B cell (primary cell): ENCODE measurements at places on chromosomes 11 and 22.

- no peak for DNase-seq
These were observed 17.5 kb downstream of the RGL4 start for GRCh38 chr22:23708270-23708669.

- no peak for DNase-seq
These were observed 324.1 kb downstream of the C11orf87 start for GRCh38 chr11:109745996-109746625.

DNA sequence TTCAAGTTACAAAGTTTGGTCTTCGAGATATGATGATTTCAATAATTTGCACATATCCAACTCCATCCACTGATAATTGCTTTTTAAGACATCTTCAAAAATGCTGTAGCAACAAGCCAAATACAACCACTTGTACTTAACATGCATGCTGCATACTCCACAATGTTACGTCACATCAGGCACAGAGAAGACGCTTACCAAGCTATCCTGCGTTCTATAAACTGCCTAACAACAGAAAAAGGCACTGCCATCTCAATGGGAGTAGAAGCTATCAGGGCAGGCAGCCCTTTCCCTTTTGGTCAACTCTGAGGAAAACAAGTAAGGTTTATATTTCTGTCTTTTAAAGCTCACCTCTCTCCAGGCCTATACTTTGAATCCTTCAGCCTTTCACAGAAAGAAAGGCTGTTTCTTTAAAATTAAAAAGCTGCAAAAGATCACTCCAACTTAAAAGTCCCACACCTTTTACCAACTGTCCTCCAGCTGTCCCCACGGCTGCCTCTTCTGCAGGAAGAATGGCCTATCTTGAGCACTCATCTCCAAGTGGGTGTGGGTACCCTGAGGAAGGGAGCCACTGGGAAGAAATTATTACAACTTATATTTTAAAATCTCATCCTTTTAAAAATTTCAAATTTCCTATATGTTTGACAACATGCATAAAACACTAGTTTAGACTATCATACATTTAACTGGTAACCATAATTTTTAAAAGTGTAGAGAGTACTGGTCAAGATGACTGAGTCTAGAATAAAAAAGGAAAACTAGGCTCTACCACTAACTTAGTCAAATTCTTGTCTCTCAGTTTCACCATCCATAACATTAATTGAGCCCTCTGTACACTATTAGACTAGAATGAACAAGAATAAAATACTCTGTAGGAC, 14.5 kb downstream of the PHF21A start:
- no peak for DNase-seq

- no peak for DNase-seq
These were observed 47.5 kb upstream of the C11orf87 start for GRCh38 chr11:109374441-109374840.

DNA sequence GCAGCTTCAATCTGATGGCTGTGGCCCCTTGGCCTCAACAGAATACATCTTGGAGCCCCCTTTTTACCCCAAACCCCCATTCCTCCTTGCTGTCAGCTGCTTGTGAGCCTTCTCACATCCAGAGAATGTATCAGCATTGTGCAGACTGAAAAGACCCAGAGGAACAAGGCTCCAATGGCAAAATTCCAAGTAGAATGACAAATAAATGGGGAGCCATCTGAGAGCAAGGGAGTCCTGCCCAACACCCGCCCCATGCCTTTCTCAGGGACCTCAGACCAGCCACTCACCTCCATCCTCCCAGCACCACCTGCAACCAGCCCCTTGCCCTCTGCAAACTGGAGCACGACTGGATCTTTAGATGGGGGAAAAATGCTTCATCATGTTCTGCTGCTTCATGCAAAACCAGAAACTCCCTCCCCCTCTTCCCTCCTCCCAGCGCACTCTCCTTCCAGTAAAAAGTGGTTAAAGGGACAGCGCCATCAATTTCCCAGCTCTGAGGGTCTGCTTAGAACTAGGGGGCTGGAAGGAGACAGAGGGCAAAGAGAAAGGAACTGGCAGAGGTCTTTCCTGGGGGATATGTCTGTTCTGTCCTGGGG, 2.2 kb upstream of the NEFH start:
- DNase-seq = no peak

DNA sequence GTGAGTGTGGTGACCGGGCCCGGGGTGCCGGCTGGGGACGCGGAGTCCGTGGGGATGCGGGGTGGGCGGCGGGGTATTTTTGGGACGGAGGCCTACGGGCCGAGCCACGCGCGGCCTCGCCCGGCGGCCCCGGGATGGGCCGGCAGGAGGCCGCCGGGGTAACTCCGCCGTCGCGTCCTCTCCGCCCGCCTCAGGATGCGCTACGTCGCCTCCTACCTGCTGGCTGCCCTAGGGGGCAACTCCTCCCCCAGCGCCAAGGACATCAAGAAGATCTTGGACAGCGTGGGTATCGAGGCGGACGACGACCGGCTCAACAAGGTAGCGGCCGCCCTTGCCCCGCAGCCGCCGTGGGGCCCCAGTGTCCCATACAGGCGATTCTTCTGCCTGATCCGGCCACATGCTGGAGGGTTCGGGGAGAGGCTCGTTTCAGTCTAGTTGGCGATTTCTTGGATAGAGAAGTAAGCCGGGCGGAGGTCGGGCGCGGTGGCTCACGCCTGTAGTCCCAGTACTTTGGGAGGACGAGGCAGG, 337 bp downstream of the RPLP2 start:
- no peak for DNase-seq

- DNase-seq = no peak
These were observed 23.5 kb upstream of the THY1 start for GRCh38 chr11:119446434-119446833.

DNA sequence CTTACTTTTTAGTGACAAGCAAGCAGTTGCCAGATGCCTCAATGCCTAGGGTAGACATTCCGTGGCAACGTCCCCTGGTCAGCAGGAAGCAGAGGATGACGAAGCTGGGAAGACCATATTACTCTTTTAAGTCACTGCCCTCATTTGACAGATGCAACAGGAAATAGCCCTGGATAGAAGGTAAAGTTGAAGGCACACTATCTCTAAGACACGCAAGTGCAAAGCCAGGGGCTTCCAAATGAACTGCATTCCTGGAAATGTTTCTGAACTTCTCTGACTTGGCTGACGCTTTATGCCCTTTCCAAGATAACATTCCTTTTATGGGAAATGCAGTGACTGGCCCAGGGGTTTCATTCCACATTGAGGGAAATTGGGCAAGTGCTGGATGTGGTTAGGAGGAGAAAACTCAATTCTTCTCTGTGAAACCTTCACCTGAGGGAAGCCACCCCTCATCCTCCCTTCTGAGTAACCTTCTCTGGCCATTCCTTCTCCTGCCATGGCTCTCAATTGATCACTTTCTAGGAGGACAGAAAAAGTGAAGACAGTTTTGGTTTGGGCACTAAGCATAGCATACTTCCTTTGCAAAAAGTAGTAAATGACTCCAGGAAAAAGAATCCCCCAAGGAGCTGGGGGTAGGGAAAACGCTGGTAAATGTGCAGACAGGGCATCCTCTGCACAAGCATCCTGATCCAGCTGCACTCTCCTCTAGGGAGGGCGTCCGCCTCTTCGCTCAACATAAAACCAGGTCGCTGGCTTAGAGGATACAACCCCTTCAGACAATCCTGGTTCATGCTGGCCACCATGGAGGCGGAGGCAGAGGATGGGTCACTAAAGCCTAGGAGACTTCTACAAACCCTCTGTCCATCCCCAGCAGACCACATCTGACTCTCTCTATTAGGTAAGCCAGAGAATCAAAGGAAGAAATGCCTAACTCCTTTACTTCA, 14.5 kb downstream of the PCSK7 start:
- no peak for DNase-seq

GRCh38 chr11:130606781-130607511, 158.5 kb downstream of the ADAMTS15 start:
- no peak for DNase-seq

GRCh38 chr11:107827041-107827440, 31.5 kb downstream of the SLC35F2 start:
- DNase-seq = no peak

DNA sequence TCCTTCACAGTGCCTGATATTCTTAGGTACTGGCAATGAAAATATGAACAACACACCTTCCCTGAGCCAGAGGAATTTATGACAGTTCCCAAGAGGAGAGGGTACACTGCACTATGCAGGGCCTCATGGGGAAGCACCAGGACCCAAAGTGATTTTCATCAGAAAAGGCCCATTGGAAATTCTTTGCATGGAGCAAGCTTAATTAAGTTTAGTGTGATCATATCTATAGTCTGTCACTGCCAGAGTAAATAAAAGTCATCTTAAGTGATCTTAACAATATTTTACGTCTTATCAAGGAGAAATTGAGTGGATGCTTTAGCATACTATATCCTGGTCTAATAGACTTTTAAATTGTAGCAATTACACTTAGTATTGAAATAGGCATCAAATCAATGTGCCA, 86.5 kb downstream of the ACER3 start:
- DNase-seq = no peak

GRCh38 chr11:103863497-103863896, 172.9 kb upstream of the DDI1 start:
- no peak for DNase-seq

- DNase-seq = peak; percentile 51
These were observed 23.8 kb downstream of the LRRC10B start for GRCh38 chr11:61532134-61533038.

DNA sequence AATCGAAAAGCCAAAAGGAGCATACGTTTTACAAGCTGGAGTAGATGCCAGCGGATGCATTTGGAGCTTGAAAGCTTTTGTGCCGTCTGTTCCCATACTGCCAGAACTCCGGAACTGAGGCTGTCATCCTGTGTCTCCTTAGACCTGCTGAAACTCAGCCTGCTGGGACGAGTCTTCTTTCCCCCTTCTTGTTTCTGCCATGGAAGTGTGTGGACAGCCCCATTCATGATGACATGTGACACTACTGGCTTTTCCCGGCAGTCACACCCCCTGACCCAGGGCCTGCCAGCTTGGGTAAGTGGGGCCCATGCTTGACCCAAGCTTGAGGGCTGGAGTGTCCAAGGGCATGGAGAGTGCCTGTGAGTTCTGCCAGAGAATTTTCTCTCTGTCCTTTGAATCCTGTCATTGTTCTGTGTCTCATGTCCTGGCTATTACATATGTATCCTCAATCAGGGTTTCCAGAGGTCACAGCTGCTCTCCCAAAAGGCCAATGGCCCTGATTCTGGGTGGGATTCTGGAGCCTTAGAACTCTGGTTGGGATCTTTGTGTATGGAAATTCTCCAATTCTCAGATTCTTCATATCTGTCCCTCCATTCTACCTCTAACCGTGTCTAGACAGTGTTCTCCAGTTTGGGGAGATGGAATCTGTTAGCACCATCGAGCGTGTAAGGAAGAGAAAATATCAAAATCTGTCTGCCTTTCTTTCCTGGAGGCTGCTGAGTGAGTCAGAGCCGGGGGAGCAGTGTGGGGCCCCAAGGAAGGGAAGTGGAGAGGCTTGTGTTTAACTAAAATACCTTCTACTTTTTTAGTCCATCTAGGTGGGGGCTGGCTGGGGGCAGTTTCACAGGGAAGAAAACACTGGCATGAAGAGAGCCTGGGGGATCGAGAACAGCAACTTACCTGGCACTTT, 73.2 kb downstream of the KIAA1671 start:
- DNase-seq = no peak
